ENCODE measurements at places on chromosomes 13 and 19.

DNA sequence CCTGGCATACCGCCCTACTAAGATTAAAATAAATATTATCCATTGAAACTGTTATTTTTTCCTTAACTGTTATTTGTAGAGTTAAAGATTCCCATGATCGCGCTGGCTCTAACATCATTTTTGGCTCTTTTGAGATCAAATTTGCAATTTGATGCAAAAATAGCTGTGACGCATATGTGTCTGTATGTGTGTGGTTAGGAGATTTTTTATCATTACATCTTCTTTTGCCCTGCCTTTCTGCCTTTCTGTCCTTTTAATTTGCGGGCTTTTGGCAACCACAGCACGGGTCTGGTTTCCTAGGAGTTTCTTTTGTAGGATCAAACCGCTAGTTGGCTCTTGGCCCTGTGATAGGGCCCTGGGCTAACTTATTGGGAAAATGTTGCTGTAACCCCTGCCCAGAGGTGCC is 37.3 kb upstream of the ALOX5AP start:
- no peak for DNase-seq

- DNase-seq, result no peak
Observed at GRCh38 chr13:97914540-97914939, 38.9 kb upstream of the IPO5 start.

DNA sequence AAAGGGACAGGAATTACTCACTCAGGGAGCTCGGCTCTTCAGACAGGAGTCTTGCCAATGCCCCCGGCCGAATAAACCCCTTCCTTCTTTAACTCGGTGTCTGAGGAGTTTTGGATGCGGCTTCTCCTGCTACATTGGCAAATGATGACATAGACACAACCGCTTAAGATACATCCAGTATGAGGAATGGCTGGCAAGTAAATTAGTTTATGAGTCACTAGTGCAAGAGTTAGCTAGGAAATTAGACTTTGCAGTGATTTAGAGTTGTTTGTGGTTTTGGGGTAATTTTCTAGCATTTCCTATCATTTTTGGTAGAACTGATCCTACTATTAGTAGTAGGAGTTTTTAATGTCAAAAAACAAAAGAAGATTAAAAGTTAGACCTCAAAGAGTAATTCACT is 166.2 kb downstream of the SLITRK1 start:
- DNase-seq, result no peak

DNA sequence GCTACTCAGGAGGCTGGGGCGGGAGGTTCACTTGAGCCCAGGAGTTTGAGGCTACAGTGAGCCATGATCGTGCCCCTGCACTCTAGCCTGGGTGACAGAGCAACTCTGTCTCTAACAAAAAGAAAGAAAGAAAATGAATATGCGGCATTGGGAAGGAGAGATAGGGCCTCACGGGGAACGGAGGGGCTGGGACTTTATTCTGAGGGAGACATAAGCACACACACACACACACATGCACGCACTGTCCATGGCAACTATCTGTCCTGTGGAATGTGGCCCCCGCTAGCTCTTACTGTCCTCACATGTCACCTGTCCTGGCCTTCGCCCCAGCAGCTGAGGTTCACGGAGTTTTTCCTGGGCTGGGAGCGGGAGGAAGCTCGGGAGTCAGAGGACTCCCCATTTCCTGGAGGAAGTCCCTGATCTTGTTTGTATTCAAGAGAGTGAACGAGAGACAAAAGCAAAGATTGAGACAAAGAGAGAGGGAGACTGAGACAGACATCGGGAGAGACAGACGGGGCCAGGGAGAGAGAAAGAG is 654 bp downstream of the STAP2 start:
- DNase-seq, result no peak

- no peak for DNase-seq
Observed at GRCh38 chr13:30957258-30957943, 24.9 kb downstream of the TEX26 start.

- no peak for DNase-seq
Observed at GRCh38 chr19:3506384-3507340, 551 bp downstream of the FZR1 start.

- DNase-seq, result no peak
Observed at GRCh38 chr13:24648983-24649687, 31.1 kb upstream of the ATP12A start.

DNA sequence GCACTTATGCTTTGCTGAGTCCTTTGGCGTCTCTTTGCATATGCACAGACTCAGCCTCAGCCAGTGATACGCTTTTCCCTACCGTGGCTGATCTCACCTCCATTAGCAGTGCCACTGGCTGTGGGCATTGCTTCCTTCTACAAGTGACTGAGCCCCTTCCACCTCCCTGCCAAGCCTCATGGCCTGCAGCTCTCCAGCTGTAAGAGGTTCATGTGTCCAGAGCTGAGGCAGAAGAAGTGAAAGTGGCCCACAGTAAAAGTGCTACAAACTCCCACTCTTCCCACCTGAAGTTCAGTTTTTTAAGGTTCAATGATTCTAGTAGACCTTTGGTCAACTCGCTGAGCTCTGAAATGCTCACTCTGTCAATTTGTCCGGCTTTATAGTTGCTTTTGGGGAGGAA is 44.7 kb downstream of the SMARCA4 start:
- DNase-seq, result no peak

DNA sequence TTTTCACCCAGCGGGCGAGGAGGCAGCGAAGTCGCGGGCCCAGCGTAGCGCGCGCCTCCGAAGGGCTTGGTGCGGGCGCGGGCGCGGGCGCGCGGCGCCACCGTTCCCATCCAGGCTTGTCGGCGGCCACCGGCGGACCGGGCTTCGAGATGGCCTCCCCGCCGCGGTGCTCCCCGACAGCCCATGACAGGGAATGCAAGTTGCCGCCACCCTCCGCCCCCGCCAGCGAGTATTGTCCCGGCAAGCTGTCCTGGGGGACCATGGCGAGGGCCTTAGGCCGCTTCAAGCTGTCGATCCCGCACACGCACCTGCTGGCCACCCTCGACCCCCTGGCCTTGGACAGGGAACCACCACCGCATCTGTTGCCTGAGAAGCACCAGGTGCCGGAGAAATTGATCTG is at the start of gene WDR88:
Gene WDR88 (plus strand): TSS at position 94 of the 400 bp plus-strand sequence. CDS start 56 bp downstream, at position 150.
- DNase-seq, result no peak

- no peak for DNase-seq
Observed at GRCh38 chr19:13917888-13918406, 11.9 kb downstream of the CC2D1A start.

DNA sequence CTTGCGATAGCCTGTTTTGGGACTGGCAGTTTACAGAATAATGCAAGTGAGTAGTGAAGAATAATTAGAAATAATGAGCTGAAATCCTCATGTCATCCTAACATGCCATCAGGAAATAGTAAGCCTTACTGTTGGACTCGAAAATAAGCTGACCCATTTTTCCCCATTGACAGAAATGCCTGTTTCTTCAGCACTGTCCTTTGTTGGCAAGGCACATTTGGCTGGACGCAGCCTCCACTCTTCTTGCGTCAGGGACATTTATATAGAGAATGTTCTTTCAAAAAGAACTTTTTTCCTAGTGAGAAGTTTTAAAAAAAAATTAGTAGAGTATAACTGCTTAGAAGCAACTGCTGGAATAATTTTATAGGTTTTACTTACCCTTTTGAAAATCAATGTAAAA is 47.1 kb downstream of the ARHGAP35 start:
- no peak for DNase-seq

DNA sequence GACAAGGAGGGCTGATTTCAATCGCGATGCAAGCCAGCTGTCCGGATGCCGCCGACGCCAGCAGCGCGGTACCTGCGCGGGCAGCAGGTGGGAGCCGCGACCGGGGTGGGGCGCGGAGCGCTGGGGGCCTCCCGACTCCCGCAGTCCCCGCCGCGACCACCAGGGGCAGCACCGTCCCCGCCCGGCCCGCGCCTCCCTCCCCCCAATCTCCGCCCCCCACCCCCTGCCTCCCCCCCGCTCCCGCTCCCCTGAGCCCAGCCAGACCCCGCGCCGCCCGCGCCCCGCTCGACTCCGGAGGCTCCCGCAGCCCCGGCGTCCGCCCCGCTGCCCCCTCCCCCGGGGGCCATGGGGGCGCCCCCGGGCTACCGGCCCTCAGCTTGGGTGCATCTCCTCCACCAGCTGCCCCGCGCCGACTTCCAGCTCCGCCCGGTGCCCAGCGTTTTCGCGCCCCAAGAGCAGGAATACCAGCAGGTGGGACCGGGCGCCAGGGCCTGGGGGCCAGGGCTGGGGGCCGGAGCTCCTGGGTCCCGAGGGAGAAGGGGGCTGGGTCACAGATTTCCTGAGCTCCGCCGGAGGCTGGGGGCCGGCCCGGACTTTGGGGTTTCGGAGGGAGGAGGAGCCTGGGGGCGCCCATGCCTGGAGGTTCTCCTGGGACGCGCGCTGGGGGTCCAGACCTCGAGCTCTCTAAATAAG is at the start of gene TTYH1:
Gene TTYH1 (plus strand): TSS at position 257 of the 693 bp plus-strand sequence. CDS start 89 bp downstream, at position 346.
- DNase-seq, result no peak

GRCh38 chr19:19055701-19056100 is 8.1 kb upstream of the SLC25A42 start:
- no peak for DNase-seq

DNA sequence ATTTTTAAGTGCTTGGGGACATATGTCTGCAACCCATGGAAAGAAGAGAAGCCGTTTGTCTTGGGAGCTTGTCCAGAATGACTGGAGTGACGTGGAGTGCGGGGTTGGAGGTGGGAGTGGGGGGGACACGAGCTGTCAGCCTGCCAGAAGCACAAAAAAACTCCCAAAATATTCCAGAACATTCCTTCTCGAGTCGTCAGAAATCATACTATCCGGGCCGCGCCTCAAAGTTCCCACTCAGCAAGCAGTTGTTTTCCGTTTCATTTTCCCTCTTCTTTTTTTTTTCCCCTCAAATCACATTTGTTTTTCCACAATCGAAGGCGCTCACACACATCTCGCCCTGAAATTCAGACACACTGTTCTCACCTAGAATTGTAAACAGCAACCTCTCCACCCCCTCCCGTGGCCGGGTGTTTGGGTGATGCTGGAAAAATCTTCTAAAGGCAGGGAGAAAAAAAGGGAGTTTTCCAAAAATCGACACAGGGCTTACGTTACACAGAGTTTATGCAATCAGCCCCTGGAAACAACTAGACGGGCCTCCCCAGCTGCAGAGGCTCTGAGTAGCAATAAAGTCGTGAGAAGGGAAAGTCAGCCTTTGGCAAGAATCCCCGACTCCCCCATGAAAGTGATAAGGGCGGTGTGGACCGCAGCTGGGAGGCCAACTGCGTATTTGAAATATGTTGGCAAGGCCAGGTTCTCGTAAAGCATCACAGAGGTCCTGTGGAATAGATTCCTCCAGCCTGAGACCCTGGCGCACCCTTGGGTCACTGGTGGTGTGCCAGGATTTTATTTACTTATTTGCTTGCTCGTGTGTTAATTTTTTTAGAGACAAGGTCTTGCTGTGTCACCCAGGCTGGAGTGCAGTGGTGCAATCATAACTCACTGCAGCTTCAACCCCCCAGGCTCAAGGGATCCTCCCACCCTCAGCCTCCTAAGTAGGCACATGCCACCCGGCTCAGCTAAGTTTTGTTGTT is 31.2 kb upstream of the KLF2 start:
- DNase-seq, result no peak

DNA sequence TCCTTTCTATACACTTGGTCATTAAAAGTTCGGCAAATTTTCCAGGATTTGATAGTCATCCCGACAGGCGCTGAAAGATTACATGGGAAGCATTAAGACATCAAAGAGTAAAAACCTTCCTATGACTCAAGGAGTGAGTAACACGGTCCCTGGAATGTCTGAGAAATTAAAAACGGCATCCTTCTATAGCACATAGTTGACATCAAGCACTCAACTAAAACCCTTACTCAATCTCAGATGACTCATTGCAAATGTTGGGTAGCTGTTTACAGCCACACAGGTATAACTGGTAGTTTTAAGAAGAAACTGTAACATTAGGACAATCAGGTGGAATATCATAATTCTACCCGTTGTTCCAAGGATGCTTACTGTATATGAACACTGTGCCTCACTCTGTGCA is 6.4 kb upstream of the LGALS13 start:
- no peak for DNase-seq

DNA sequence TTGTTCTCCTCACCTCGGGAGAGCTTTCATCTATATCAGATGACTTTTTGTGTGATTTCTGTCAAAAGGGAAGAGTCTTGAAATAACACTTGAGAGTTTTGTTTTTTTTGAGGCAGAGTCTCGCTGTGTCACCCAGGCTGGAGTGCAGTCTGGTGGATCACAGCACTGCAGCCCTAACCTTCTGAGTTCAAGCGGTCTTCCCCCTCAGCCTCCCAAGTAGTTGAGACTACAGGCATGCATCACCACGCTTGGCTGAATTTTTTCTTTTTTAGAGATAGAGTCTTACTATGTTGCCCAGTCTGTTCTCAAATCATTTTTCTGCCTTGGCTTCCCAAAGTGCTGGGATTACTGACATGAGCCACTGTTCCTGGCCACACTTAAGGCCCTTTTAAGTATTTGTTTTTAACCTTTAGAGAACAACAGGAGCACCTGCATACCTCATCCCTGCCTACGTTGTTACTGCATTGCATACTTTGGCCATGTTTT is 11.4 kb downstream of the NDFIP2 start:
- no peak for DNase-seq

- no peak for DNase-seq
Observed at GRCh38 chr19:35788205-35788960, 13.0 kb downstream of the ARHGAP33 start.

GRCh38 chr19:21677696-21678418 is 89.5 kb downstream of the ZNF100 start:
- DNase-seq, result no peak

GRCh38 chr13:40530961-40531360 is 135.5 kb downstream of the FOXO1 start:
- no peak for DNase-seq

DNA sequence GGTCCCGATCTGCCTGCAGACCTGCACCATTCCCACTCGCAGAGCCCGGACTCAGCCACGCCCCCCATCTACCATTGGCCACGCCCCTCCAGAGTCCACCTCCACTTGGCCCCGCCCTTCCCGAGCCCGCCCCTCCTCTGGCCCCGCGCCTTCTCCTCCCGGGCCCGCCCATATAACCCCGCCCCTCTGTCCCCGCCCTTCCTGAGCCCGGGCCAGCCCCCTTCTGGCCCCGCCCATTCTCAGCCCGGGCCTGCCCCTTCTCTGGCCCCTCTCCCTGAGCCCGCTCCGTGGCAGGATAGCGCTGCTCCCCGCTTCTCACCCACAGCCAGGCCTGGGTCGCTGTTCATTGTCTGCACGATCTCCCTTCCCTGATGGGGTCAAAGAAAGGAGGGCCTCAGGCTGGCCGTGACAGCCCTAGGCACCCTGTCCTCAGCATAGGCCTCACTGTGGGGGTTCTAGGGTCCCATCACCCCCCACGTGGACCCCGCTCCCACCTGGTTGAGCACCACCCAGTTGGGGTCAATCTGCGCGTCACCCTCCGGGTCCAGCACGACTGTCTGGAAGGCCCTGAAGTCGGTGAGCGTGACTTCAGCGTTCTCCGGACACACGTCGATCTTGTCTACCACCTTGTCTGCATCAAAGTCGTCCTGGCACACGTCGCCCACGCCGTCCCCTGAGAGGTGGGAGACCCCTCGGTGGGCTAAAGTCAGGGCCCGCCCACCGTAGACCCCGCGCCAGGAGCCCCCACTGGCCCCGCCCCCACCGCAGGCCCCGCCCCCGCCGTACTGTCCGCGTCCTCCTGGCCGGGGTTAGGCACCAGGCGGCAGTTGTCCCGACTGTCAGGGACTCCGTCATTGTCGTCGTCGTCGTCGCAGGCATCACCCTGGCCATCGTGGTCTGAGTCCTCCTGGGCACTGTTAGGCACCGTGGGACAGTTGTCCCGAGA is 5.7 kb downstream of the COMP start:
- DNase-seq, result peak; percentile 40

- no peak for DNase-seq
Observed at GRCh38 chr13:109665781-109666249, 120.6 kb downstream of the IRS2 start.
